Stimulated activated CD8-positive, alpha-beta memory T cell treated with anti-CD3 and anti-CD28 coated beads, Interleukin-7, amount 100 ng/mL, for 24 hours (primary cell): ENCODE measurements at places on chromosomes 4 and X.
A peak's percentile ranks its signal among the peaks of the same experiment; 100 is the strongest.

DNA sequence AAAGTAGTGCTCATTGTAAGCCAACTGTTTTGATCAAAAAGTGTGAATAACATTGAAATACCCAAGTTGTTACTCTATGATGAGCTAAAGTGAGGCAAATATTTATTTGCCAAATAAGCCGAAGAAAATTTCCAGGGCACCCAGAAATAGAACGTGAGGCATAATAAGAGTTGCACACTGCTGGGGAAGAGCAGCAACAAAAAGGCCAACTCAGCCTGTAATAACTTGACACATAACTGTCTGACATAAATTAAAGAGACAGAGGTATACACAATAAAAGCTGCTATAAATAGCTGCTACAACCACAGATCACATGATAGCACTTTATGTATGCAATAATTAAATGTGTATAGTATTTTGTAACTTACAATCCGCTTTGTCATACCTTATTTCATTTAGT lies 2.0 kb upstream of the ABCB7 start:
- DNase-seq: no peak

DNA sequence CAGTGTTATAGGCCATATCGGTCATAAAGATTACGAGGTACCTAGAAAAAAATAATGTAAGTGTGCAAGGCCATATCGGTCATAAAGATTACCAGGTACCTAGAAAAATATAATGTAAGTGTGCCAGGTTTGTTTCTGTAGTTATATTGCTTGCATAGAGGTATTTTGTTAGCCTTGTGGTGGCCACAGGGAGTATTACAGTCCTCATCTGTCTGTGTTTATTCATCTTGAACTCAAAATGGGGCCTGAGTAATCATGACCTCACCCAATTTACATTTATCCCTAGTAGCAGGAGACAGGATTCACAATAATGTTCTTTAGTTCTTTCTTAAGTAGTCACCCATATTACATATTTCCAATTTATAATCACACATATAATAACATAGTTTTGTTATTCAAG lies 459.7 kb downstream of the MID1IP1 start:
- no peak for DNase-seq

DNA sequence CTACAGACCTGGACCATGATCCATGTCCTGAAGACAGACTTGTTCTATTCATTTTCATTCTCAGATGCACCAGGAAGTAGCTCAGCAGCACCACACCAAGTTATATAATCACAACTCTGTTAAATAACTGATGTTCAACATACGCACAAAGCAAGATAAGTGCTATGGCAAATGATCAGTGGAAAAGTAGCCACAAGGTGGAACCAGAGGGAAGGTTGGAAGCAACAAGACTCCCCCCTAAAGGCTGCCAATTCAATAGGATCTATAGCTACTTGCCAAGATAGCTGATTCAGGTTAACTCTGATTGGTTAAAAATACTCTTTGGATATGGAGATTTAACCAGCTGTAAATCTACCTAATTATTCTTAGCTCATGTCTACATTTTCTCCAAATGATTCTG lies 23.7 kb upstream of the FAM47B start:
- no peak for DNase-seq

GRCh38 chrX:38871129-38872029 lies 70.1 kb downstream of the MID1IP1 start:
- DNase-seq: no peak

DNA sequence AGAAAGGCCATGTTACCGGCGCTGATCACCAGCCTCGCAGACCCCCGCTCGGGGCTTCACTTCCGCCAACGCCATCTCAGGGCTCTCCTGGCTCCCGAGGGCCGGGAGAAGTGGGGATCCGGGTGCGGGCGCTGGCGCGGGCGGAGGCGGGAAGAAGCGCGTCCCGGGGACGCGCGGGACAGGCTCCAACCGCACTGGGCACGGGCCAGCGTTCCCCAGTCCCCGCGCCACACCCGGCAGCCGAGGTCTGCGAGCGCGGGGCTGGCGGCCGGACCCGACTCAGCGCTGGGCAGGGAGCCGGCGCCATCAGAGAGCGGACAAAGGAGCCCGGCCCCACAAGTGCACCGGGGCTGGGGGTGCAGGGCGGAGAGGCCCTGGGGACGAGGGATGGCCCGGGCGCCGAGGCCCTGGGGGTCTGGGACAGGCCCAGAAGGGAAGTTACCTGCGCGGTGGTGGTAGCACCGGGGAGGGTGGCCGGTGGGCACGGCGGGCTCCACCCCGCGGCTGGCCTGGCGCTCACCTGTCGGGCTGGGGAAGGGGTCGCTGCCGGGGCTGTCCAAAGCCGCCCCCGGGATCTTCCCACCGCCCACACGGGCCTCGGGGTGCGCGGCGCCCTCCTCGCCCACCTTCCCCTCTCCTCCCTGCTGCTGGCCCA lies 449 bp downstream of the CTPS2 start:
- no peak for DNase-seq

- no peak for DNase-seq
These were observed 54.4 kb upstream of the USP26 start for GRCh38 chrX:133151336-133151735.

DNA sequence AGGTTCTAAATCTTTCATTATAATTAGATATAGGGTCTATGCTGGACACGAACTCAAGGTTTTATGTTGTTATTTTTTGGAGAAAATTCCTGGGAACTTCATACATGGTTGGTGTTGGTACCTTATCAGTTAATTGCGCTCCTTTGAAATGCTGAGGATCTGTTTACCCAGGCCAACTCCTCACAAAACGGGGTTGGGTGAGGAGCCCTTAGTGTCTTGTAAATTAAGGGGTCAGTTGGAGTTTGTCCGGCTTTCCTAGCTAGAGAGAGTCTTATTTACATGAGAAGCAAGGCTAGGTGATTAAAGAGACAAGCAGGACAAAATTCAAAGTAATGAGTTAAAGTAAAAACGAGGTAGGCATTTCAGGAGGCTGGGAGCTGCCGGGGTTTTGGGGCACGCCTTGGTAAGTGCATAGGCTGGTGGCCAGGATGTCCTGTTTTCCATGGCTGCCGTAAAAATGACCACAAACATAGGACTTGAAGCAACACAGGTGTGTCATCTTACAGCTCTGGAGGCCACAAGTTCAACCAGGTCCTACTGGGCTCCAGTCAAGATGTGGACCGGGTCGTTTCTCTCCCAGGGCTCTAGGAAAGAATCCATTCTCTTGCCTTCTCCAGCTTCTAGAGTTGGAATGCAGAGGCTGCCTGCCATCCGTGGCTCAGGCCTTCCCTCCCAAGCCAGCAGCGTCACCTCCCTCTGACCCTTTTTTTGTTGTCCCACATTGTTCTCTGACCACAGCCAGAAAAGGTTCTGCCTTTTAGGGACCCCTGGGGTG lies 19.8 kb downstream of the PSAPL1 start:
- no peak for DNase-seq

DNA sequence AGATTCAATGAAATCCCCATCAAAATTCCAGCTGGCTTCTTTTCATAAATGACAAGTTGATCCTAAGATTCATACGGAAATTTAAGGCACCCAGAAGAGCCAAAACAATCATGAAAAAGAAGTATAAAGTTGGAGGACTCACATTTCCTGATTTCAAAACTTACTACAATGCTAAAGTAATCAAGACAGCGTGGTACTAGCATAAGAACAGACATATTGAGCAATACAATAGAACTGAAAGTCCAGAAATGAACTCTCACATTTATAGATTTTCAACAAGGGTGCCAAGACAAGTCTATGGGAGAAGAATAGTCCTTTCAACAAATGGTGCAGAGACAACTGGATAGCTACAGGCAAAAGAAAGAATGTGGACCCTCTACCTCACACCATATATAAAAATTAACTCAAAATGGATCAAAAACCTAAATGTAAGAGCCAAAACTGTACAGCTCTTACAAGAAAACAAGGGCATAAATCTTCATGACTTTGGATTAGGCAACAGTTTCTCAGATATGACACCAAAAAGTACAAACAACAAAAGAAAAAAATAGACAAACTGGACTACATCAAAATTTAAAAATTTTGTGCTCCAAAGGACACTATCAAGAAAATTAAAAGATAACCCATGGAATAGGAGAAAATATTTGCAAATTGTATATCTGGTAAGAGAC lies 28.5 kb downstream of the SASH3 start:
- DNase-seq: no peak

DNA sequence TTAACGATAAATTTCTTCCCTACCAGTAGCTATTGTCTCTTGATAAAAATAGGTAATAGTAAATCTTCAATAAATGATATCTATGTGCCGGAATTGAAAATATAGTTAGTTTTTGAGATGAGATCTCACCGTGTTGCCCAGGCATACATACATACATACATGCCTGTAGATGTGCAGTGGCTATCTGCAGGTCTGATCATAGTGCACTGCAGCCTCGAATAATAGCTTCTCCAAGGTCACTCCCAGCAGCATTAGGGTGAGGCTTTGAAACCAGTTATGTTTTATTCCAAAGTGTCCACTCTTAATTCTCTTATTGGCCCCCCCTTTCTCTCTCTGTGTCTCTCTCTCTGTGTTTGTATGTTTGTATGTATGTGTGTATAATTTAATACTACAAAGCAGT lies 37.5 kb downstream of the ZFX start:
- DNase-seq: no peak

- no peak for DNase-seq
These were observed 48.3 kb upstream of the WDR1 start for GRCh38 chr4:10164877-10165283.

- no peak for DNase-seq
These were observed 112.9 kb upstream of the NOCT start for GRCh38 chr4:138902705-138903104.

GRCh38 chr4:53026233-53026632 lies 164.1 kb downstream of the RASL11B start:
- DNase-seq: no peak

DNA sequence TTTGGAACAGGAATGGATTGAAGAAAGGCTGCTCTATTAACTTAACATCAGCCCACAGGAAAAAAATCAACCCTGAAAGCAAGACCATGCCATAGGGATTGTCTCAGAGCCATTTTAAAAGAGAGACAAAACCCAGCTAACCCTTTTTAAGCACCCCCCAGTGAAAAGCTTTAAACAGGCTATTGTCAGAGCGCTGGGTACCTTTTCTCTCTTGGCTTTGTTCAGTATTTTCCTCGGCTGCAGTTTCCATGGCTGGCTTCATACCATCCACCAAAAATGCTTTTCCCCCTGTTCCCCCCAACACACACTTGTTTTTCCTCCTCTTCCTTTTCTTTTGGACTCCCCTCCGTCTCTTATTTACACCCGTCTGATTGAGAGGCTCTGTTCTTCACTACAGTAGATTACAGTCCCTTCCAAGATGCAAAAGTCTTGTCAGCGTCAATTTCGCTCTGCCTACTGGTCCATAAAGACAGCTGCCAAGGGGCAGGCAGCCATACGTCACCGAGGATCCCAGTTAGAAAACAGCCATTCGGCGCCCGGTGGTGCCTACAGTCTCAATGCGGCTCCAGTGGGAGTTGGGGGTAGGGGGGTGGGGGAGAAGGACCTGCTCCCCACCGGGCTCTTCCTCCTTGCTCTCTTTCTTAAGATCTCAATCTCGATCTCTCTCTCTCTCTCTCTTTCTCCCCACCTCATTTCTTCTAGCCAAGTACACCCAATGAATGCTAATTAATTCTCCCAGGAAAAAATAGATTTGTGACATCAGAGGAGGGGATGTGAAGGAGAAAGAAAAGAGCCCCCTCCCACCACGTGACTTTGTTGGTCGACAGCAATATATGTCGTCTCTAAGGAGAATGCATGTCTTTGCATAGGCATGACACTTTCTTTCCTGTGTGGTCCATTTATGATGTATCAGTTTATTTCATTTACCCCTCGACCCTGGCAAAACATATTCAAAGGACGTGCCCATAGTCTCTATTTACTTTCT lies at the start of gene GPM6B:
GPM6B (minus strand) TSS at position 451 of the 985 bp plus-strand sequence; CDS start at position 262, 189 bp downstream.
- DNase-seq: no peak

GRCh38 chr4:124904723-124905388 lies 192.3 kb upstream of the ANKRD50 start:
- no peak for DNase-seq

DNA sequence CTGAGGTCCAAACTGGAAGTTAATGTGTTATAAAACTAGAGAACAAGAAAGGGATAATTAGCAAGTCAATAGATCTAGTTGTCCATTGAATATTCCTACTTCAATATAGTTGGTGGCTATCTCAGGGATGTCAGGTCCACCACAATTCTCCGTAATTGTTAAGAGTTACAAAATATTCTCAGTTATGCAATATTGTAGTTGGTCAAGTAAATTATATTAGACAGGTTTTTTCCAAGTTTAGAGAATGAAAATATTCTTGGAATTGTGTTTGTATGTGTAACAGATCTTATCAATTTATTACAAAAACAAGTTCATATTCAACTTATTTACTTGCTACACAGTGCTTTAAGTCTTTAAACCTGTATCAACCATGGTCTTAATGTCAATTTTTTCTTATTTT lies 547.4 kb downstream of the SPRY1 start:
- DNase-seq: no peak

- no peak for DNase-seq
These were observed 67.2 kb downstream of the TBC1D9 start for GRCh38 chr4:140688711-140689598.

DNA sequence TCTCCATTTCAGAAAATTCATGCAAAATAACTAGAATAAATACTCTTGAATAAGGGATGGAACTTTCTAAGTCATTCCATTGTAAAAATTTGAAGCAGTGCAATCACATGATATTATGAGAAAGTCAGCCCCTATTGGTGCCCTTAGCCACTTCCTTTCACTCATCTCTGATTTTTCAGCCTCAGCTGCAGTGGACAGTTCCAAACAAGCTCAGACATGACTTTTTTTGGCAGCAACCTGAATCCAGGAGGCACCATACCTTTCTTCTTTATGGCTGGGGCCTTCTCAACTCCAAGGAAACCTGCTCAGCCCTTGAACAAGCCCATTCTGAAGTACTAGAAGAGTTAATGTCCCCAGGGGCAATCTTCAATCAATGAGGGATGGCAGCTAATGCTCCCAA lies 40.5 kb downstream of the MAPK10 start:
- DNase-seq: no peak

GRCh38 chr4:48127682-48128404 lies 6.2 kb downstream of the TXK start:
- peak; percentile 37 for DNase-seq

- DNase-seq: no peak
These were observed 41.0 kb downstream of the MTNR1A start for GRCh38 chr4:186514271-186514950.

- no peak for DNase-seq
These were observed 276.1 kb downstream of the PPARGC1A start for GRCh38 chr4:23613782-23614181.

- DNase-seq: no peak
These were observed 63.9 kb downstream of the PPP3CA start for GRCh38 chr4:101283434-101283833.

- no peak for DNase-seq
These were observed 483.8 kb downstream of the AFF2 start for GRCh38 chrX:148984238-148984637.

DNA sequence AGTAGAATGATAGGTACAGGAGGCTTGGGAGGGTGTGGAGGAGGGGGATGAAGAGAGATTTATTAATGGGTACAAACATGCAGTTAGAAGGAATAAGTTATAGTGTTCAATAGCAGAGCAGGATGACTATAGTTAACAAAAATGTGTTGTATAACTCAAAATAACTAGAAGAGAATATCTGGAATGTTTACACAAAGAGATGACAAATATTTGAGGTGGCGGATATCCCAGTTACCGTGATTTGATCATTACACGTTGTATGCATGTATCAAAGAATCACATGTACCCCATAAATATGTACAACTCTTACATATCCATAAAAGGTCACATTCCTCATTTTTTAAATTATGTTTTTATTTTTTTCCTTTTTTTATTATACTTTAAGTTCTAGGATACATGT lies 456.6 kb downstream of the MAGEB5 start:
- no peak for DNase-seq
